ENCODE measurements at places on chromosomes 1 and 21.
A peak's percentile ranks its signal among the peaks of the same experiment; 100 is the strongest.

- DNase-seq: peak; percentile 43
Observed at GRCh38 chr1:41416552-41417334, 55.5 kb downstream of the FOXO6 start.

- DNase-seq: no peak
Observed at GRCh38 chr1:97919585-97920261, 1.1 kb downstream of the DPYD start.

GRCh38 chr1:91651243-91651642 lies 150.6 kb downstream of the CDC7 start:
- DNase-seq: no peak

- no peak for DNase-seq
Observed at GRCh38 chr1:9643351-9644256, 7.9 kb upstream of the PIK3CD start.

DNA sequence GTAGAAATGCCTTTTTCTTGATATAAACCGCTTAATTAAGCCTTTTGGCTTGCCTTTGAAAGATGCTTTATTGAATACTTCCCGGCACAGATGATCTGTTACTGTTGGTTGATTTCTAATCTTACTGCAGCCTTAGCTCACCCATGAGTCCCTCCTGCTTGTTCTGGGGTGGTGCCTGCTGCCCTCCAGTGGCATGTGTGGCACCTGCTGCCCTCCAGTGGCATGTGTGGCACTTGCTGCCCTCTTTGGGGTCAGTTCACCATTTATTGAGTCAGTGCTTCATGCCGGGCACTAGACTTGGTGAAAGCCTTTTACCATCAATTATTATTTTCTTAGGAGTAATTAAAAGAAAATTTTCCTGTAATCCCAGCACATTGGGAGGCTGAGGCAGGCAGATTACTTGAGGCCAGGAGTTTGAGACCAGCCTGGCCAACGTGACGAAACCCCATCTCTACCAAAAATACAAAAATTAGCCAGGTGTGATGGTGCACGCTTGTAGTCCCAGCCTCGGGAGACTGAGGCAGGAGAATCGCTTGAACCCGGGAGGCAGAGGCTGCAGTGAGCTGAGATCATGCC lies 54.3 kb downstream of the ADARB1 start:
- peak; percentile 59 for DNase-seq

DNA sequence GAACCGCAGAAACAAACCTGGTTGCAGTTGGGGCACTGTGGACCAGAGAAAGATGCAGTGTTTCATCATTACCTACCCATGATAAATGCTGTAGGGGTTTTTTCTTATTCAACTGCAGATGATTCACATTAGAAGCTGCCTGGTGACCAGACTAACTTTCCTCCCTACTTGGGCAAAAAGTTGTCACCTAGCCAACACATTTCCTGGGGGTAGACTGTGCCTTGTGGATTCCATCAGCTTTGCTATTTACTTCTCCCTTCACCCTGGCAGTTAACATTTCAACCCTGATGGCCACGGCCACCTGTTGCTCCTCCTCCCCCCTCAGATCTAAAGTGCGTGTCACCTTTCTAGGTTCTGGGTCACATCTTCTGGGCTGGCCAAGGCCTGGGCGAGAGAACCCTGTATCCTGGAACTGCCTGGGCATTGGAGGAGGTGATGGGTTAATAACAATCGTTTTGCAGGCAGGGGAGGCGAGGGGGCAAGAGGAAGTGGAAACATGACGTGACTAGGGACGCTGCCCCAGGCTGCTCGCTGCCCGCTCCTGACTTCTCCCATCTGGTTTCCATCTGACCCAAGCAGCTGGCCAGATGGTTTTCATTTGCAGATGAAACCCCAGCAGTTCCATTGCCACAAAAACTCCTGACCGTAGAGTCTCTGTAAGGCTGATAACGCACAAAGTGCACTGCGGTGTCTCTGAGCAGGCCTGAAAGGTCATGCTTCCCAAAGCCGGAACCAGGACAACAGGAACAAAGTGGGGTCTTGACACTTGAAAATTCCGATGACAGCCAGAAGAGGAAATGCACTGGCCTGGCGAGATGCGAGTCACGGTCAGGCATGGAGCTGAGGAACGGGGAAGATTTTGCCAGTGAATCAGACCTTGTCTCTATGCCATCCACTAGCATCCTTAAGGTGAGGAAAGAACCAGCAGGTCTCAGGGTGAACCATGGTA lies 36.6 kb downstream of the CAPZB start:
- DNase-seq: no peak

GRCh38 chr1:15953791-15954241 lies 22.1 kb downstream of the ZBTB17 start:
- DNase-seq: no peak

GRCh38 chr1:204992201-204992997 lies 50.6 kb upstream of the CNTN2 start:
- DNase-seq: no peak

DNA sequence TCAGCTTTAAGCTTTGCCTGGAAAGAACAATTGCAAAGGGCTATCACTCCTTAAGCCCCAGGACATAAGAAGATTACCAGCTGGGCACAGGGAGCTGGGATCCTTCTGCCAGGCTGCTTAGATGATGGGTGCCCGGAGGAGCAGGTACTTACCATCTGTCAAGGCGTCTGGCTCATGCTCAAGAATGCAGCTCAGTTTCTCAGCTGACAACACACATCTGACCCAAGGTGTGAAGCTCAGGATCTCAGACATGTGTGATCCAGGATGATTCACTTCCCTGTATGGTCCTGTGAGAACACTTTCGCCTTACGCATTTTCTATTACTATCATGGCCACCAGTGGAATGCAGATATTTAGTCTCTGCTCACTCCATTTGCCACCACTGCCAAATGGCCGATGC lies 14.7 kb upstream of the DISC1 start:
- DNase-seq: no peak

DNA sequence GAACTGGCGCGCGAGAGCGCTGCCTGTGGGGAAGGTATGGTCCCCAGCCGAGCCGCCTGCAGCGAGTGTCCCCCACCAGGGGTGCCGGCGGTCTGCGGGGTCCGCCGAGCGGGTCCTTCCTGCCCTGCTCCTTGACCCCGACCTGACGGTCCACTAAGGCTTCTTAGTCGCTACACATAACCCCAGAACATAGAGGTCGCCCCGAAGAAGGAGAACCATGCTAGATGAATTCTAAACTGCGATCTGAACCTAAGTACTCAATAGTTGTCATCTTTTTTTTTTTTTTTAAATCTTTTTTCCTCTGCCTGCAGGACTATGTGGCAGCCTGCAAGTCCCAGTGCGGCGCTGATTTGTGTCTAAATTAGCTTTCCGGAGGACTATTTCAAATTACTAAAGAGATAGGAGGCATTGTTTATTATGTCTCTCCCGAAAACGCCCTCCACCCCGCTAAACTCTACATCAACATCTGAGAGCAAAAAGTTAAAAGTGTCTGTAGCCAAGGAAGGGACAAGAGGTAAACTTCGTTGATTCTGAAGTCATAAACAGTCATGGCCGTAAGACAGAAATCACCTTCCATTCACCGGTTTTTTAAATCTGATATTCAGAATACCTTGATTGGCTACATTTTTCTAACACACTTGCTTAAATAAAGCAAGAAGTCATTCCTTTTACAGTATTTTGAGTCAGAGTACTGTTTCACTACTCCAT lies 476 bp downstream of the AXDND1 start:
- DNase-seq: no peak

GRCh38 chr1:46446646-46447498 lies 42.8 kb upstream of the DMBX1 start:
- peak; percentile 53 for DNase-seq

GRCh38 chr21:44298301-44298700 lies 1.6 kb upstream of the PFKL start:
- DNase-seq: peak; percentile 20

DNA sequence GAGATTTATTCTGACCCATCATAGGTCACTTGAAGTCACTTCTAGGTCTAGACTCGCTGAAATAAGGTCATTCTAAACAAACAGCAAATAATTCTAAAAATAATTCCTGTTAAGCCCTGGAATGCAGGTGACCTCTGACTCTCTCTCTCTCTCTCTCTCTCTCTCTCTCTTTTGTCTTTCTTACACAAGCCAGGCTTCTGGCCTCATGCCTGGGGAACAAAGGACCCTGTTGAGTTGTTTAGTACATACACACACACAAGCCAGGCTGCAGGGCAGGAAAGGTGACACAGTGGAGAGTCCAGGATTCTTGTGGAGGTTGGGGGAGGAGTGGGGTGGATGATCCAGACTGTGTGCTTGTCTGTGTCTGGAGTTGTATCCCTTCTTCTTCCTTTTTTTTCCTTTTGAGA lies 4.0 kb upstream of the MEX3A start:
- peak; percentile 99 for DNase-seq

GRCh38 chr1:59094001-59094400 lies 202.9 kb upstream of the FGGY start:
- no peak for DNase-seq

- DNase-seq: no peak
Observed at GRCh38 chr1:1908506-1908791, 6.6 kb upstream of the CALML6 start.

DNA sequence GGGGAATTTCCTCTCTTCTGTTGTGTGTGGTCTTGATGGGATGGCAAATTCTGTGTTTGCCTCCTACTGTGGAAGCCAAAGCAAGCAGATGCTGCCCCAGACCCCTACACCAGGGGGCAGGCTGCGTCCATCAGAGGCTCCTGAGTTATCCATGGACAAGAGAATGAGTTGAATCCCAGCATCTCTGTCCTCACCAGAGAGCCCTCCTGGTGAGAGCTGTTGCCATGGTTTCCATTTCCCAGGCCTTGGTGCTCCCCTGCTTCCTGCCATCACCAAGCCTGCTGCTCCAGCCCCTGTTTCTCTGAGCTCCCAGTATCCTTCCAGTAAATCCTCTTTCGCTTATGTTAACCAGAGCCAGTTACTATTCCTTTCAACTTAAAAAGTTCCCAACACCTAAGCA lies 20.4 kb upstream of the GNG12 start:
- peak; percentile 25 for DNase-seq

GRCh38 chr1:50974618-50974935 lies 4.5 kb downstream of the CDKN2C start:
- no peak for DNase-seq

GRCh38 chr1:89523572-89524368 lies 859 bp upstream of the LRRC8B start:
- DNase-seq: peak; percentile 30

- DNase-seq: no peak
Observed at GRCh38 chr1:66495495-66495894, 38.5 kb upstream of the SGIP1 start.

DNA sequence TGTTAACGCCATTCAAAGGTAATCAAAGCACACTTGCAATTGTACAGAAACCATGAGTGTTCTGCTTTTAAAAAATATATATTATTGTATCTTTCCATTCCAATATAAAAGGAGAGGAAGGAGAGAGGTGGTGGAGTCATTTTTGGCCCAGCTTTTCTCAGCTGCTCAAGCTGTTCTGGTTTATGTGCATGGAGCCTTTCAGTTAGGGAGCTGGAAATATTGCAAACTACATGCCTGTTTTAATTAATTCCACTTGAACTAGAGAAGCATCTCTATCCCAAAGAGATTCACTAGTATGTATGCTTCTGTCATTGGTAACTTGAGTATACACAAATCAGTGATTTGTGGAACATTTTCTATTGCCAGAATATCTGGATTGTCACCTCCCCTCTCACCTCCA lies 28.5 kb upstream of the C1orf105 start:
- DNase-seq: no peak

GRCh38 chr1:236907205-236907604 lies 97.0 kb downstream of the MT1HL1 start:
- DNase-seq: no peak

GRCh38 chr1:114979278-114979891 lies 50.2 kb upstream of the TSHB start:
- DNase-seq: peak; percentile 45

DNA sequence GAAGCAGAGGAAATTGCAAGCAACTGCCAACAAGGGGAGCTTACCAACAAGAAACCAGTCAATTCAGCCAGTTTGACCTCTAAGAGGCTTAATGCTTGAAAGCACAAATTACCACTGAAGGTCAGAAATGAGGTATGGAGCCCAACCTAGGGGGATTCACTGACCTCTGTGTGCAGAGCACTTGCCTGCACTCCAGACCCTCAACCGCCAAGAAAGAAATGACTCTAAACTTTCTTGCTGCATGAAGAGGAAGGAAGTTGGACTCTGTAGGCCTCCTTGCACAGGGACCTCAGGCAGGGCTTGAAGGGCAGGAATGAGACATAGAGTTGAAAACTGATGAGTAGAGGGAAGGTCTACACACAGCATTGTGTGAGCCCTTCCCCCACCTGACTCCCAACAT lies 10.0 kb downstream of the ARMH1 start:
- no peak for DNase-seq

DNA sequence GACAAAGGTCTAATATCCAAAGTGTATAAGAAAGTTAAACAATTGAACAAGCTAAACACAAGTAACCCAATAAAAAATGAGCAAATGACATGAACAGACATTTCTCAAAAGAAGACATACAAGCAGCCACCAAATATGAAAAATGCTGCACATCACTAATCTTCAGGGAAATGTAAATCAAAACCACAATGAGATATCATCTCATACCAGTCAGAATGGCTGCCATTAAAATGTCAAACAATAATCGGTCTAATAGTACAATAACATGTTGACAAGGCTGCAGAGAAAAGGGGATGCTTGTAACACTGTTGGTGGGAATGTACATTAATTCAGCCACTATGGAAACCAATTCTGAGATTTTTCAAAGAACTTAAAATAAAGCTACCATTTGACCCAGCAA lies 264.1 kb downstream of the AKT3 start:
- DNase-seq: no peak

DNA sequence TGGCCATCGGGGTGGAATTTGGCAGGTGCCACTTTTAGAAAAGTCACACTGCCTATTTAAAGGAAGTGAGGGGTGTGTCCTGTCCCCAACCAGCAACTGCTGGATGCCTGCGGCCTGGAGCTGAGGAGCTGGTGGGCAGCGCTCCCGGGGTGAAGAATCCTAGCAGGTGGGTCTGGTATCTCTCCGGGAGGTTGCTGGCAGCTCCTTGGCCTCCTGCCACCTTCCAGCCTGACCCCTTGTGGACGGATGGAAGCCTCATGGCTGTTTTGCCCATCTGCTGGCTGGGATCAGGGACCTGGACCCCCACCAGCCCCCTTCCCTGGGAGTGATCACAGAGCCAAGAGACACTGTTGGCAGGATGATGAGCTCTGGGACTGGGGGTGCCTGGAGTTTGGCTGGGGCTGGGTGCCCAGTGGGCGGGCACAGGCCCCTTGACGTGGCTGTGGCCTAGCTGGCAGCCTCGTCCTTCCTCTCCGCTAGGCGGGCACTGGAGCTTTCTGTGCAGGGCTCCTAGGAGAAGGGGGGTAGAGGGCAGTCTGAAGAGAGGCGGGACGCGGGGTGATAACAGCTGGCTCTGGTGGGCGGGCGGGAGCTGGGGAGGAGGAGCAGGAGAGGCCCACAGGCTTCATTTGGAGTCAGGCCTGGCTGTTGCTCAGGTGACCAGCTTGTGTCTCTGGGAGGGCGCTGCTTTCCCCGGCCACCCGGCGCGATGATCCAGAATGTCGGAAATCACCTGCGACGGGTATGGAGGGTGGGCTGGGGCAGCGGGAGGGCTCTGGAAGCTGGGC lies at the start of gene ACOT11:
TSS of gene ACOT11 (plus strand) at position 628 of the 788 bp plus-strand sequence. CDS start at position 710, 82 bp downstream.
- DNase-seq: peak; percentile 72

DNA sequence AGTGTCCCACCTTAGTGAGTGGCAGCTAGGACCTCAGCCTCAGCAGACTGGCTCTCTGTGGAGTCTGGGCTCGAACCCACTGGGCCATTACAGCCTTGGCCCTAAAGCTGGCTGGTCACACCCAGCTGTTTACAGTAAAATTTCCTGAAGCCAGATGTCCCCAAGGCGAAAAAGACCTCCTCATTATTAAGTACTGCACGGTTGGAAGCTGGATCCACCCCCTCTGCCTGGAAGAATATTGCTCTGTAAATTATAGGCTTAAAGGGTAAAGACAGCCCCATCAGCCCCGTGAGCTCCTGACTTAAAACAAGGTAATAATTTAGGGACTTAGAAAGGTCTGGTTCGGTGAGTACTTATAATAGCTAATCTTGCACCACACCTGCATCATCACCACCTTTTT lies 30.3 kb upstream of the TMEM51 start:
- DNase-seq: no peak
